ENCODE measurements at places on chromosomes 13 and 19.

- no peak for DNase-seq
These were observed 22.0 kb downstream of the CEACAM4 start for GRCh38 chr19:41604831-41605230.

- DNase-seq, result peak; percentile 95
These were observed 11.4 kb downstream of the PCCA start for GRCh38 chr13:100100115-100100879.

DNA sequence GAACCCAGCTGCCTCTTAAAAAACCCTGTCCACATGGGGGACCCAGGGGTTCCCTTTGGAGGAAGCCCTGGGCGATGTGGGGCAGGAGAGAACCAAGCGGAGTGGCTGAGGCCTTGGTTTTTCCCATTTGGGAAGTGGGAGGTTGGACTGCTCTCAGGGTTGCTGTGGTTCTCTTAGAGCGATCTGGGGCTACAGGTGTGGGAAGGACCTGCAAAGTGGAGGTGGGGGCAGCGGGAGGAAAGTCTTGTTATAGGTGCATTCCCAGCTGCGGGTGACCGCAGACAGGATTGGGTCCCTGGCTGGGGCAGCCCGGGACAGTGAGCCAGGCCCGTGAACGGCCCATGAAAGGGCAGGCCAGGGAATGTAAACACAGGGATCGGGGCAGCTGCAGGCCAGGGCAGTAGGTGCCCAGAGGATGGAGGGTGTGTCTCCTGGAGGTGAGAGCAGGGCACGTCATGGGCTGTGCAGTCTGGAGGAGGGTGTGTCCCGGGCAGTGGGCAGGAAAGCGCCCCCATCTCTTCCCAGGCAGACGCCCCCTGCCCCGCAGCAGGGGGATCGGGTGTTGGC is 814 bp downstream of the SLC25A23 start:
- DNase-seq, result peak; percentile 29

GRCh38 chr19:5575590-5575989 is 7.8 kb upstream of the TINCR start:
- no peak for DNase-seq

DNA sequence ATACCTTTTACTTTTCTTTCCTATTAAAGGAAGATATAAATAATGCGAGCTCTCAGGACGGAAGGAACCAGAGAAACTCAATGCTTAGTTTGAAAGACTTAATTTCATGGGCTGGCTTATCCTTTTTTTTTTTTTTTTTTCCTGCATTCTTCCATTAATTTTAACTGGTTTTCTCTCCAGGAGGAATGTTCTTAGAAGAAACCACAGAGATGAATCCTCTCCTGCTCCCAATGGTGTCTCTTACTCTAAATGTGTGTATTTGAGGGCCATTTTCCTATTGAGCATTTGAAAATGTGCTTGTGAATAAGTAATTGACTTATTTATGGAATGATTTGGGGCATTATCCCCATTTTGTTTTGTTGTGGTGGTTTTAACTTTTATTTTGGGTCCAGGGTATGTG is 494.9 kb downstream of the FOXO1 start:
- no peak for DNase-seq

GRCh38 chr19:5222821-5223321 is 117.7 kb downstream of the PTPRS start:
- no peak for DNase-seq

DNA sequence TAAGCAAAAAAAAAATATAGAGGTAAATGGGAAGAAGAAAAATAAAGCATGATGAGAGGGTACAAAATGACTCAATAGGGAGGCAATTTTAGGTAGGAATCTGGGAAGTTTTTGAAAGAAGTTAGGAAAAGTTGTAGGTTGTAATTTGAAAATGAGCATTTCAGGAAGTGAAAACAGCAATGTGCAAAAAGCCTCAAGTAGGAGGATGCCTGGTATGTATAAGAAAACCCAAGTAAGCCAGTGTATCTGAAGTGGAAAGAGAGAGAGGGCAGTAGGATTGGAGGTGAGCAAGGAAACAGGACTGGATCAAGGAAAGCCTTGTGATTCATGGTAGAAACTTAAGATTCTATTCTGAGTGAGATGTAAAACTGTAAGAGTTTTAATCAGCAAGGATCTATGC is 121.6 kb upstream of the SPRY2 start:
- DNase-seq, result no peak

- no peak for DNase-seq
These were observed 51.3 kb upstream of the ZNF536 start for GRCh38 chr19:30320916-30321315.

- DNase-seq, result no peak
These were observed 43.4 kb downstream of the MYO9B start for GRCh38 chr19:17118957-17119356.

- peak; percentile 17 for DNase-seq
These were observed 116.8 kb upstream of the SPATA13 start for GRCh38 chr13:24043590-24044350.

GRCh38 chr19:33628921-33629825 is 7.4 kb downstream of the CHST8 start:
- no peak for DNase-seq

DNA sequence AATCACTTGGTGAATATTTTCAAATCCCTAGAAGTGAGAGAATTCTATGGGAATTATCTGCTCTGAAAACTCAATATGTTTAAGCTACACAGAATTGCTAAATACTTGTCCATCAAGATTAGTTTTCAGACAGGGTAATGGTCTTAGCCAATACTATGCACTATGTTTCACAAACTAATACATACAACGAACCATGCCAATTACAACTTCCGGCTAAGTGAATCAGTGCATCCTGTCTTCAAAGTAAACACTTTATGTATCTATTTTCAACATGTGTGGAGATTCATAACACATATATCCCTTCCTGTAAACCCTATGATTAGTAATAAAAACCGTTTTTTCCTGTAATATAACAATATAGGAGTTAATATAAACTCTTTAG is 181.5 kb downstream of the POSTN start:
- no peak for DNase-seq

DNA sequence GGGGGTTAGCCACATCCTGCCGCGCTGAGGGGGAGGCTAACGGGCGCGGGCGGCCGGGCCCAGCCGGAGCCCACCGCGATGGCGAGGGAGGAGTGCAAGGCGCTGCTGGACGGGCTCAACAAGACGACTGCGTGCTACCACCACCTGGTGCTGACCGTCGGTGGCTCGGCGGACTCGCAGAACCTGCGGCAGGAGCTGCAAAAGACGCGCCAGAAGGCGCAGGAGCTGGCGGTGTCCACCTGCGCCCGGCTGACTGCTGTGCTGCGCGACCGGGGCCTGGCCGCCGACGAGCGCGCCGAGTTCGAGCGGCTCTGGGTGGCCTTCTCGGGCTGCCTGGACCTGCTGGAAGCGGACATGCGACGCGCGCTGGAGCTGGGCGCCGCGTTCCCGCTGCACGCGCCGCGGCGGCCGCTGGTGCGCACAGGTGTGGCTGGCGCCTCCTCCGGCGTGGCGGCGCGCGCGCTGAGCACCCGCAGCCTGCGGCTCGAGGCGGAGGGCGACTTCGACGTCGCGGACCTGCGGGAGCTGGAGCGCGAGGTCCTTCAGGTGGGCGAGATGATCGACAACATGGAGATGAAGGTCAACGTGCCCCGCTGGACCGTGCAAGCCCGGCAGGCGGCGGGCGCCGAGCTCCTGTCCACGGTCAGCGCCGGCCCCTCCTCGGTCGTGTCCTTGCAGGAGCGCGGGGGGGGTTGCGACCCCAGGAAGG is 692 bp downstream of the RGS9BP start:
- peak; percentile 26 for DNase-seq

DNA sequence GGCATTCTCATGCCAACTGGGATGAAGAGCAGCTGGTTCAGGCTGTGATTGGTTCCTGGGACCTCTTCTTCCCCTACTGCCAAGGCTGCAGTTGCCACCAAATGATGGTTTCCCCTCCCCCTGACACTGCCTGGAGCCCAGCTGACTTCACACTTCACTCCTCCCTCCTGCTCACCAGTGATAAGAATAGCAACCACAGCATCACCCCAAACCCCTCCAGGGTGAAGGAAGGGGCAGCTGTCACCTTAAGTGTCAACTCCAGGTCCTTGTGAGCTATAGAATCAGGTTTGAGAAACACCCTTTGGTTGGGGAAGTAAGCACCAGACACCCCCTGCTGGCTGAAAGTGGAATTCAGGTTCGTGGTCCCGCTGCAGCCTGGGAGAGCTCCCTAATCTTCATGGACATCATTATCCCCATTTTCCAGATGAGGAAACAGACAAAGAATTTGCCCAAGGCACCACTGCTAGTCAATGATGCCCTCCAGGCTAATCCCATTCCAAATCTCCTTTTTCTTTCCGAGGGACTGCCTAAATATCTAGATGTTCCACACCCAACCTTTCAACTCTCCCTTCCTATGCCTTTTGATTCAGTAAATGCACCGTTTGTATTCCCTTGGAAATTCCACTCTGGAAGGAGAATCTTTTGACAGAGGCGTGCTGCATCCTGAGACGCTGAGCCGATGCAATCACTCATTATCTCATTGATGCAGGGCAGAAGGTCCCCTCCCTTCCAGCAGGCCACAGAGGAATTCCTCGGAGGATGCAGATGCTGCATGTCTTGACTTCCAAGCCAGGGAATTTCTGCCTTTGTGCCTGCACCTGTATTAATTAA is 50.6 kb upstream of the UQCRFS1 start:
- DNase-seq, result peak; percentile 51

- DNase-seq, result no peak
These were observed 945 bp downstream of the AMER2 start for GRCh38 chr13:25171170-25171516.

DNA sequence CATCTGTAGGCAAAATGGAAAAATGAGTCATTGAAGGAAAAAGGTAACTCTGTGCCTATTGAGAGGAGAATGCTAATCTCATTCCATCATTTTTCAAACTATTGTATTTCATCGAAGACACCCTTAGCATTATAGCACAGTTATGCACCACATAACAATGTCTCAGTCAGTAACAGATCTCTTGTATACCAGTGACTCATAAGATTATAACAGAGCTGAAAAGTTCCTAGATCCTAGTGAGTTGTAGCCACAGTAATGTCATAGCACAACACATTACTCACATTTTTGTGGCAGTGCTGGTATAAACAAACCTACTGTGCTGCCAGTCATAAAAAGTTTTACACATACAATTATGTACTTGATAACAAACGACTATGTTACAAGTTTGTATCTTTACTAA is 1077.6 kb downstream of the DIAPH3 start:
- DNase-seq, result peak; percentile 85

DNA sequence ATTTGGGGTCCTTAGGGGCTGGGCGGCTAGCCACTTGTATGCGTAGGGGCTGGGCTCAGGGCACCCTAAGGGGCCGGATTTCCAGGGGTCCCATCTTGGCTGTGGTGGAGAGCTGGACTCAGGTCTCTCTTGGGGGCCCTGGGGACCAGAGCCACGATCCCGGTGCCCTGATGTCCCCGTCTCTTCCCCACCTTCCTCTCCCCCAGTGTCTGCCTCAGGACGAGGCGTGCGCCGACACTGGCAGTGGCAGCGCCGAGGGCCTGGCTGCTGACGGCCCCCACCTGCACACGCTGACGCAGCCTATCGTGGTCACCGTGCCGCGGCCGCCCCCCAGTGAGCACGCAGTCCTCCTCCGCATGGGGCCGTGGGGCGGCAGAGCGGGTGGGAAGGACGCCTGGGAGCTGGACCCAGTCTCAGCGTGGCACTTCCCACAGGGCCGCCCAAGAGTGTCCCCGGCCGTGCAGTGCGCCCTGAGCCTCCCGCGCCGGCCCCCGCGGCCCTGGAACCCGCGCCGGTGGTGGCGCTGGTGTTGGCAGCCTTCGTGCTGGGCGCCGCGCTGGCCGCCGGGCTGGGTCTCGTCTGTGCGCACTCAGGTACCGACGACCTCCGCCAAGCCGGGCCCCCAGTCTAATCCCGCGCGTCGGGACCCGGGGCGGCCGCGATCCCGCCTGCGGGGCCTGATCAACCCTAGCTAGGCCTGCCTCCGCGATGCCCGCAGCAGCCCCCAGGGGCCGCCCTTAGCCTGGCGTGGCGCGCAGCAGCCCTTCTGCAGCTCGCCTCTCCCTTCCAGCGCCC is 2.7 kb upstream of the SNAPC2 start:
- DNase-seq, result peak; percentile 56

- no peak for DNase-seq
These were observed 431.2 kb downstream of the KCTD12 start for GRCh38 chr13:76454991-76455390.

DNA sequence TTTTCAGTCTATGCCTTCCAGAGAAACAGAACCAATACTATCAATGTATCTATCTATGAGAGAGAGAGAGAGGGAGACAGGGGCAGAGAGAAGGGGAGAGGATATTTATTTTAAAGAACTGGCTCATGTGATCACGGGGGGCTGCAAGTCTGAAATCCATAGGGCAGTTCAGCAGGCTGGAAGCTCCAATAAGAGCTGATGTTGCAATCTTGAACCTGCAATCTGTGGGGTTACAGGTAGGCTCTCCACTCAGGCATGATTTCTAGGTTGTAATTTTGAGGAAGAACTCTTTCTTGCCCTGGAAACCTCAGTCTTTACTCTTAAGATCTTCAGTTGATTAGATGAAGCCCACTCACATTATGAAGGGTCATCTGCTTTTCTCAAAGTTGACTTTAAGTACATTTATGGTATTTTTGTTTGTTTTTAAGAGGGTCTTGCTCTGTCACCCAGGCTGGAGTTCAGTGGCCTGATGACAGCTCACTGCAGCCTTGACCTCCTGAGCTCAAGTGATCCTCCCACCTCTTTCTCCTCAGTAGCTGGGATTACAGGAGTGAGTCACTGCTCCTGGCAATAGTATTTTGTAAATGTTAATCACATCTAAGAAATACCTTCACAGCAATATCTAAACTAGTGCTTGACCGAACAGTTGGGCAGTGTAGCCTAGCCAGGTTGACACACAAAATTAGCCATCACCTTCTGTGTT is 376.4 kb downstream of the FGF9 start:
- peak; percentile 61 for DNase-seq

GRCh38 chr13:35851356-35851755 is 279.8 kb downstream of the DCLK1 start:
- no peak for DNase-seq

- no peak for DNase-seq
These were observed 189.0 kb downstream of the LMO7 start for GRCh38 chr13:75825161-75825560.

GRCh38 chr13:24860770-24861169 is 96.8 kb downstream of the RNF17 start:
- DNase-seq, result no peak

GRCh38 chr19:13917888-13918406 is 11.9 kb downstream of the CC2D1A start:
- DNase-seq, result no peak

- peak; percentile 48 for DNase-seq
These were observed at the start of gene IL27RA for GRCh38 chr19:14031719-14032480. Gene IL27RA, plus strand, starts transcription at chr19:14031762. Its CDS starts 111 bp downstream, at chr19:14031873.

GRCh38 chr13:72199640-72200039 is 332.6 kb upstream of the DACH1 start:
- no peak for DNase-seq

DNA sequence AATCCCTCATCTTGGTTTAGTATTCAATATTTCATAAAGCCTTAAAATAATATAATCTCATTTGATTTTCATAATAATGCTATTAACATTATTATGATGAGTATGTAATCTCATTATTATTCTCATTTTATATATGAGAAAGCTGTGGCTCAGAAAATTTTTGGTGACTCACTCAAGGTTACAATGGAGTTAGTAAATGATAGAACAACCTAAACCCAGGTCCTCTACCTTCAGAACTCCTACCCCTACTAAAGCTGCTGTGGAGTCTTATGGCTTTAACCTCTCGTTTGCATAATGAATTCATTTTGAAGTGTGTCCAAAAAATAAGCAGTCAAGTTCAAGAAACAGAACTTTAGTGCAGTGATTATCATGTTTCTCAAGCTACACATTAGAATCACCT is 226.3 kb downstream of the TBC1D4 start:
- DNase-seq, result no peak

Measured in kidney tubule cell (primary cell).